ENCODE measurements at places on chromosomes 1 and 21.

- no peak for DNase-seq
Observed at GRCh38 chr21:28928578-28929420, 63.9 kb downstream of the LTN1 start.

DNA sequence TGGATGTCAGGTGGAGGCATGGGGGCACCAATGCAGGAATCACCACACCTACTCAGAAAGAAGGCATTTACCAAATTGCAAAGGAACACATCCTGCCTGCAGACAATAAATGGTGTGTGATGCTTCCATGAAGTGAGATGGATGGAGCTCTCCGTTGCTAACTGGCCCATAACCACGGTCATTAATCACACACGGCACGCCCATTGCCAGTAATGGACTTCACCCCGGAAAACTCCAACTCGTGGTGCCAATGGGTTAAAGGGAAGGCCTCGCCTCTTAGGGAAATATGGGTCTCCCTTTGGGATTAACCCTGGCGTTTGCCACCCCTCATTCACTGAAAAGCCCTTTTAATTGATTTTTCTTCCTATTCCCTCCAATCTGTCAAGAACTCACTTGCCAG is 443.1 kb upstream of the DAB1 start:
- no peak for DNase-seq

DNA sequence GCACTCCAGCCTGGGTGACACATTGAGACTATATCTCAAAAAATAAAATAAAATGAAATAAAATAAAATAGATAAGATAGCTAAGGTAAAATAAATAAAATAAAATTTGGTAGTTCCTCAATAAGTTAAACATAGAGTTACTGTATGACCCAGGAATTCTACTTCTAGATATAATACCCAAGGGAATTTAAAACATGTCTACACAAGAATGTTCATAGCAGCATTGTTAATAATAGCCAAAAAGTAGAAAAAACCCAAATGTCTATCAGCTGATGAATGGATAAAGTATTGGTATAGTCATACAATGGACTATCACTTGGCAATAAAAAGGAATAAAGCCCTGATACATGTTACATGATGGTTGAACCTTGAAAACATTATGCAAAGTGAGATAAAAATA is 47.8 kb downstream of the CEP350 start:
- no peak for DNase-seq

DNA sequence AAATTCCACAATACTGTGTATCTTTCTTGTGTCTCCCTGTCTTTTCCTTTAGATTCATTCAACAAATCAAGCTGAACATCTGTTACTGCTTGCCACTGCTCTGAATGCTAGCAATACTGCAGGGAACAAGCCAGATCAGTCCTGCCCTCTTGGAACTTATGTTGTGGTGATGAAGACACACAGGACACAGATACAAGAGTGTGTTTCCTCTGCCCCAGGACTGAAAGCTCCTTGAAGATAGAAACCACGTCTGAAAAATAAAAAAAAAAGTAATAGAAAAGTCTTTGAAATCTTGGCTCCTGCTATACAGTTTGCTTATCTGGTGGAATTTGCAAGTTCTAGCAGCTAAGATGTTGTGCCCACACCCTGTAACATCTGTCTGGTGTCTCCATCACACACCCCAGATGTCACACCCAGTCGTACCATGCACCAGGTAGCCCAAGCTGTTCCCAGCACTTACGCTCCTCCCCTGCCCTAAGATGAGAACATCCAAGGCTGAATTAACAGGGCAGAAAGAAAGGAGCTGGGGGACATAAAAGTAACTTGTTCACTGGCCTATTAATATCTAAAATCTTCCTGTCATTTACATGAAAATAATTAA is 80.2 kb upstream of the GALNT2 start:
- no peak for DNase-seq

DNA sequence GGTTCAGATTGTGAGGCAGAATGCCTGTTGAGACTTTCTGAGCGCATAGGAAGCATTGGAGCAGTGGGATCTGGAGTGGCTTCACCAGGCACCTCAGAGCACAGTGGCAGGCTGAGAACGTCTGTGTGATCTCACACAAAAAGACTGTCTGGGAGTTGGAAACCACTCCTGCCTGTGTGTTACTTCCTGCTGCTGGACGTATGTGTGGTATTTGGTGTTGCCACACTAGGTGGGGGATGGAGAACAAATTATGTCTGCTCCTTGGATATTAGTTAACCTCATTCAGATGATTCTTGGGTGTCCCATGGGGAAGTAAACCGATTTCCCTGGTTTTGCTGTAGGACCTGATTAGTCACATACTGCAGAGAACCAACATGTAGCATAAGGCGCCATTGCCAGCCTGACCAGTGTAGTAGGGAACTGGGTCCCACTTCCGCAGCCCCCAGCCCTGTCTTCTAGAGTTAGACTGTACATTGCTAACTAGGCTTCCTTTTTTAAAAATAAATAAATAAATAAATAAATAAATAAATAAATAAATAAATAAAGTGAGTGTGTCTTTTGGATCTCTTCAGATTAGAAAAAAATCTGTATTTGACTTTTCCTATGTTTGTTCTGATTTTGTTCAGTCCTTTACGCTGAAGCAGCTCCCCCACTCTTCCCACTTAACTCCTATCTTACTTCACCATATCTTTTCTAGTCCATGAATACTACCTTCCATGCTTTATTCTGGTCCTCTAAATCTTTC is 26.9 kb downstream of the UCK2 start:
- DNase-seq: no peak

GRCh38 chr1:226370144-226370923 is 37.6 kb downstream of the PARP1 start:
- DNase-seq: no peak

All from esophagus squamous epithelium (tissue), 5 donors.